ENCODE measurements at places on chromosomes 2 and 18.
A peak's percentile ranks its signal among the peaks of the same experiment; 100 is the strongest.

DNA sequence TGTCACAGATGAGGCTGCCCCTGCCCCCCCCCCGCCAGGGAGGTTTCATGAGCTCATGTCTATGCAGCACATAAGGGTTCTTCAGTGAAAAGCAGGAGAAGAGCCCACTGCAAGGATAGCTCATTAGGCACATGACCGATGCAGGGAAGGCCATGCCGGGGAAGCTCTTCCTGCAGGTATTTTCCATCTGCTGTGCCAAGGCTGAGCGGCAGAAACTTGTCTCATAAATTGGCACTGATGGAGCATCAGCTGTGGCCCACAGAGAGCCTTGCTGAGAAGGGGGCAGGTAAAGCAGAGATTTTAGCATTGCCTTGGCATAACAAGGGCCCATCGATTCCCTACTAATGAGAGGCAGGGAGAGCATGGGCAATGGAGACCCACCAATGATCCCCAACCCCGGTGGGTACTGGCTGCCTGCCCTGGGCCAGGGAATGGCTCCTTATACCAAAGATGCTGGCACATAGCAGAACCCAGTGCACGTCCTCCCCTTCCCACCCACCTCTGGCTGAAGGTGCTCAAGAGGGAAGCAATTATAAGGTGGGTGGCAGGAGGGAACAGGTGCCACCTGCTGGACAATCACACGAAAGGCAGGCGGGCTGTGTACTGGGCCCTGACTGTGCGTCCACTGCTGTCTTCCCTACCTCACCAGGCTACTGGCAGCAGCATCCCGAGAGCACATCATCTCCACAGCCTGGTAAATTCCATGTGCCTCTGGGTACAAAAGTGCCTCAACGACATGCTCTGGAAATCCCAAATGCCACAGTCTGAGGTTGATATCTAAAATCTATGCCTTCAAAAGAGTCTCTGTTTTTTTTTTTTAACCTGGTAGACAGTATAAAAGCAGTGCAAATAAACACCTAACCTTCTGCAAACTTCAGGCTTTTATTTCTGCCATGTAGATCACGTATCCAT, 41.4 kb downstream of the STEAP3 start:
- ATAC-seq = peak; percentile 89

DNA sequence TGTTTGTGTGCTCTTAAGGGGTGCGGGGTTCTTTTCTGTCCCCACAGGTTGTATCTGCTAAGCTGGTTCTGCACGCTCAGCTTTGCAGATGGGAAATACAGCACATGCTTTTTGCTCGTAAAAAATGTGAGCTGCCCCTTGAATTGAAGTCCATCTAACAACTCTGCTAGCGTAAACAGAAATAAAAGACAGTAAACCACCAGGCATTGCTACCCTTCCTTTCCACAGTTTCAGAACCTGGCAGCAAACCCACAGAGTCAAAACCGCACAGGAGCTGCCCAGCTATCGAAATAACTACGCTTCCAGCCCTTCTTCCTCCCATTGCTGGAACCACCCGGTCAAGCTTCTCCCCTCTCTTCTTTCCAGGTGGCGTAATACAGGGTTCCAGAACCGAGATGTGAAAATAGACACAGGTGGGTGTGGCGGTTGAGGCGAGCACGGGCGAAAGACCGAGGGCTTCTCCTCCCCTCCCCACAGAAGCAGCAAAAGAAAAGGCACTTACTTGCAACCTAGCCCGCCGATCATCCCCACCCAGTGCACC, 479 bp downstream of the SCN9A start:
- no peak for ATAC-seq

- ATAC-seq = no peak
Observed at GRCh38 chr2:4673025-4673489, 969.7 kb downstream of the DCDC2C start.

- ATAC-seq = peak; percentile 99
Observed at GRCh38 chr18:24397694-24398368, at the start of gene OSBPL1A. TSS of gene OSBPL1A (minus strand) at chr18:24397824. CDS start at chr18:24377533, 20,291 bp downstream.

DNA sequence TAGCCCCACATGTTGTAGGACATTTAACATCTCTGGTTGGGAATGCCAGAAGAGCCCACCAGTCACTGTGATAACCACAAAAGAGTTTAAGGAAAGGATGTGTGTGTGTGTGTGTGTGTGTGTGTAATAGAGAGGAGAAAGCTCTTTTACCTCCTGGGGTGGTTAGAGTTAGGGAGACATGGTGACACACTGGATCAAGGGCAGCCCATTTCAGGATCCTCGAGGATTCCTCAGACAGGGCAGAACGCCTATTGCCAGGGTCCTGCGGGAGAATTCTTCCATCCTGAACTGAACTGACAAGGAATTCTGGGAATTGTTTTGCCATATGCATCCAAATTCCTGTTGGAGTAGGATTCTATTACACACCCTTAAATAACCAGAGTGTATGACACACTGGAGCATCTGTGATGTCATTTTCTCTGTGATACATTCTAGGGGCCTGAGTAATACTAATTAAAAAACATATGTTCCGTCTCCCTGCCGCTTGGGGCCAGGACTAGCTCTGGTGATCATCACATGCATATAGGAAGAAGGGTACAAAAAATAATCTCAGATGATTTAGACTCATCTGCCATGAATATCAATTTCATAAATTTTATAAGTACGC, 156.4 kb upstream of the MMADHC start:
- no peak for ATAC-seq

GRCh38 chr2:219441451-219442255, 7.0 kb downstream of the SPEG start:
- ATAC-seq = peak; percentile 22

DNA sequence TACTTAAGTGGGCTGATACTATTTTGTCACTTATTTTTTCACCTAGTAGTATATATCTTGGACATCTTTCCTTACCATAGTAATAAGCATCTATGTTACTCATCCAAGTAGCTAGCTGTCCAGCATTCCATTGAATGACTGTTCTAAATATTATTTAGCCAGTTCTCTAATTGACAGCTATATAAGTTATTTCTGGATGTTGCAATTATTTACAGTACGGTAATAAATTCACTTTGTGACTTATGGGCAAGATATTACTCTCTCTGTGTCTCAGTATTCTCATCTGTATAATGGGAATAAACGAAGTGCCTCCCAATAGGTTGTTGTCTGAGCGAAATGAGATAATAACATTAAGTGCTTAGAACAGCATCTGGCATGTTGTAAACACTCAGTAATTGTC, 46.6 kb upstream of the AGAP1 start:
- ATAC-seq = no peak

DNA sequence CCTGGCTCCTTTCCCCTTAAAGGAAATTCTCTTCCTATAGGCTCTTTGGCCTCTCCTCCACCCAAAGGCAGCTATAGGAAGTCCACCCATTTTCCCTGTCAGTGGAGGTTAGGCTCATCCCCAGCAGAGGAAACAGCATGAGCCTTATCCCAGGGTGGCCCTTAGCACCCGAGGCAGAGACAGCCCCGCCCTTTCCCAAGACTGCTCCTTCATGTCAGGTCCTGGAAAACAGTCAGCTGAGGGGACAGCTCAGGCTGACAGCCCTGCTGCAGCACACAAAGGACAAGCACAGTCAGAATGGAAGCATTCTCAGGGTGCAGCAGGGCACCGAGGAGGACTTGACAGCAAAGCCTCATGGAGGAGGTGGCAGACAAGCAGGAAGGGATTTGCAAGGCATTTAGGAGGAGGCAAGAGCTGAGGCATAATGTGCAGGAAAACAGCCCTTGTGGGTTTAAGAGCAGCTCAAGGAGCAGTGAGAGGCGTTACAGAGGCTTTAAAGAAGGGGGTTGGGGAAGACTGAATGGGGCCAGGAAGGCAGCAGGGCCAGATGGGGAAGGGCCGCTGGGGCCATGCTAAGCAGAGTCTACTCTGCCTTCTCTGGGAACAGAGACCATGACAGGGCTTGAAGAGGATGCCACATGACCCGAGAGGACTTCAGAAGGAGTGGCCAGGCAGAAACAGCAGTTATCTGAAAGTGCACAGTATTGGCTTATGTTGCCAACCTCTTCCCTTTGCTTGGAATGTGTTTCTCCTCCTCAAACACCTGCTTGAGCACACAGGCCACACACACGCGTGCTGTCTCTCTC, 216.6 kb downstream of the SH3BP4 start:
- no peak for ATAC-seq

DNA sequence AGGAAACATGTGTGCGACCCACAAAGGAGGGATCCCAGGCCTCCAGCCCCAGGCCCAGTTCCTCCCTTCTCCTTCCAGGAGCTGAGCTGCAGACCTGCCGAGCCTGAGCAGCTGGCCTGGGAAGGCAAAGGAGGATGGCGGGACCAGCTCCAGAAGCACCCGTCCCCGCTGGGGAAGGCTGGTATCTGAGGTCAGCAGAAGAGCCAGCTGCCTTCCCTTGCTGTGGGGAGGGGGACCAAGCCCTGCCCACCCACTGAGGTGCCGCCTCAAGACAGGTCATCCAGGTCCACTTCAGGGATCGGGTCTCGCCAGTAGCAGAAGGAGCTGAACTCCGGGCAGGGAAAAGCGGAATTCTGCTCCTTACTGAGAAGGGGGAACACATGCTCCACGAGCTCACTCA, 73.2 kb downstream of the EMILIN2 start:
- no peak for ATAC-seq

DNA sequence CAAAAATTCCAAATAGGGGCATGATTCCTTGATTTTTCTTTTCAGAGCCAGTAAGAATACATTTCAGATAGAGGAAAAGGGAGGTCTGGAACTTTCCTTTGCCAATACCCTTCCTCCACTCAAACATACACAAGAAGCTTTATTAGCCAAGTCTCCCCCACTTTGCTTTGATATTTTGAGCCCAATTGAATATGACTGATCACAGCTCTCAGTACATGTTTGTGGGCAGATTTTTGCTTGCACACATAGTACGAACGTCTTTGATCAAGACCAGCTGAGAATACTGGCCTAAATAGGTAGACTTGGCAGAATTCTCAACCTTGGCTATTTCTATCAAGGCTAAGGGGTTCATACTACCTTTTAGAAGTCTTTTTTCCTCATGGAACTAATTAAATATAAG, 148.8 kb upstream of the PGAP1 start:
- no peak for ATAC-seq

- ATAC-seq = no peak
Observed at GRCh38 chr2:66813976-66814375, 379.1 kb downstream of the MEIS1 start.

GRCh38 chr2:136136931-136137330, 19.0 kb upstream of the CXCR4 start:
- ATAC-seq = no peak

GRCh38 chr18:58264075-58264474, 220.0 kb downstream of the NEDD4L start:
- no peak for ATAC-seq

DNA sequence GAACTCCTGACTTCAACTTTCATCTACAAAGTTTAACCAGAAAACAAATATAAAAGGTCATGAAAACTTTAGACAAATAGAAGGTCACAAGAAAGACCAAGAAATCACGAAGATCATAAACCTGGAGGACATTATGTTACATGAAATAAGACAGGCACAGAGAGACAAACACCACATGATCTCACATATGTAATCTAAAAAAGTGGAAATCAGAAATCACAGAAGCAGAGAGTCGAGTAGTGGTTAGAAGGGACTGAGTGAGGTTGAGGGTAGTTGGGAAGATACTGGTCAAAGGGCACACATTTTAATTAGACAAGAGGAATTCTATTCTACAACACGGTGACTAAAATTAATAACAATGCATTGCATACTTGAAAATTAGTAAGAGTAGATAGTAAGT, 1.4 kb downstream of the GCFC2 start:
- no peak for ATAC-seq

DNA sequence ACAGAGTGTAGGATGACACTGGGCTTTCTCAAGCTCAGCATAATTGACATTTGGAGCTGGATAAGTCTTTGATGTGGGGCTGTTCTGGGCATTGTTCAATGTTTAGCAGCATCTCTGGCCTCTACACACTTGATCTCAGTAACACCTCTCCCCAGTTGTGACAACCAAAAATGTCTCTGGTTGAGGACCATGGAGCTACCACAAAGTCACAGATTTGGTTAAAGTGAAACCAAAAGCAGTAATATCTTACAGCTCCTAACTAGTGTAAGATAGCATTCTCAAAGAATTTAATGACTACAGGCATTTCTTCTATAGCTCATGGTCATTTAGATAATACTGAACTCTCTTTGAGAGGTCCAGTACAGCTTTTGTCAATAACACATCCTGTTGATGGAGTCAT, 23.4 kb upstream of the PAX3 start:
- no peak for ATAC-seq

- ATAC-seq = no peak
Observed at GRCh38 chr18:192801-193200, 34.4 kb downstream of the USP14 start.

DNA sequence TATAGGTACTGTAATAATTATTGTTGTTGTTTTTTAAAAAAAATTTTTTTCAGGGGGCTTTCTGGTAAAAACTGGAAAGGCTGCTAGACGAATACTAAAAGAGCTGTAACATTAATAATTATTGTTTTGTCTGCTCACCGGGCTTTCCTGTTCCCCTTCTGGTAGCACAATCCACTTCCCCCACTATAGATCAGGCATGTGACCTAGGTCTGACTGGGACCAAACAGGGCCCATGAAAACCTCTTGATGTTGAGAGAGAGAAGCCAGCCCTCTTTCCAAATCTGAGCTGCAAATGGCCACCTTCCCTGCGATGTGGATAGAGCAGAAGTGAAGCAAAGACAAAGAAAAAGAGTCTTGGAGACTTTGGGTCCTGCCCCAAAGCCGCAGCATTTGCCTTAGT, 23.4 kb downstream of the SH2D6 start:
- ATAC-seq = no peak

GRCh38 chr2:774436-774835, 97.2 kb upstream of the TMEM18 start:
- ATAC-seq = no peak

DNA sequence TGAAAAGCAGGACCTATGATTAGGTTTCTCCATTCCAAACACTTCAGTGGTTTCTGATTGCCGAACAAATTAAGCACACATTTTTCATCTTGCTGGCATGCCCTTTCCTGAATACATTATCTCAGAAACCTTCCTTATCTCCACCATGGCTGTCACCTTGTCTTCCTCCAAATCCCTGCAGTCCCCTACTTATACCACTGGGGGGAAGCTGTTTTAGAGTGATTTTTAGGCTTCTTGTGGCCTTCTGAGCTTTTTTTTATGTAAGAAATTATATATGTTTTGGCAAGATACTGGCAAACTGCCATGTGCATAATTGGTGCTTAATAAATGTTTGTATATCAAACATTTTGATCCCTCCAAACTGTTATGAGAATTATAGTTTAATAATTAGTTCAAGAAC, 229.2 kb downstream of the MYT1L start:
- ATAC-seq = no peak

DNA sequence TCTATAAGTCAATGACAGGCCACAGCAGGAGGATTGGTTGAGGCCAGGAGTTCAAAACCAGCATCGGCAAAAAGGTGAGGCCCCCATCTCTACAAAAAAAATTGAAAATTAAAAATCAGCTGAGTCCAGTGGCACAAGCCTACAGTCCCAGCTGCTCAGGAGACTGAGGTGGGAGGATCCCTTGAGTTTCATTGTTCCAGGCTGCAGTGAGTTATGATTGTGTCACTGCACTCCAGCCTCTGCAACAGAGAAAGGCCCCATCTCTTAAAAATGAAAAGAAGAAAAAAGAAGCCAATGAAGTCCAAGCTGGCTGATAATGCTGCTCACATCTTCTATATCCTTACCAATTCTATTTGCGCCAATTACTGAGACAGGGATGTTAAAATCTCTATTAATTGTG, 39.1 kb downstream of the MRPS5 start:
- ATAC-seq = no peak

GRCh38 chr18:49479381-49480137, 7.5 kb downstream of the C18orf32 start:
- peak; percentile 57 for ATAC-seq

GRCh38 chr2:25151718-25152117, 16.7 kb downstream of the POMC start:
- ATAC-seq = no peak

- ATAC-seq = peak; percentile 35
Observed at GRCh38 chr2:100422320-100423055, 5.0 kb upstream of the CHST10 start.

Data from esophagus mucosa (tissue), 1 donor.